ENCODE measurements at places on chromosomes 12 and 14.

- no peak for DNase-seq
Measured at GRCh38 chr12:66587912-66588311, 91.0 kb downstream of the GRIP1 start.

DNA sequence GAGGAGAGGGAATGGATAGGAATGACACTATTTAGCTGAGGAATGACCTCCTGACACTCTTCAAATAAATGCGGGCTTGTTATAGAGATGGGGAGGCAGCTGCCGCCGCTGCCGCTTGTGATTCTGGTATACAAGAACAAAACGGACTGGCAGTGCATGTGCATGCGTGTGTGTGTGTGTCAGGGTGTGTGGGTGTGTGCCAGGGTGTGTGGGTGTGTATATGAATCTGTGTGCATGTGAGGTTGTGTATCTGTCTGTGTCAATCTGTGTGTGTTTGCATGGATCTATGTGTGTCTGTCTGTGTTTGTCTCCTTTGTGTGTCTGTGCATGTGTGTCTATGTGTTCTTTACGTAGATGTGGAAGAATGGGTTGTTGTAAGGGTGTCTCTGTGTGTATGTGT, 26.0 kb upstream of the LHX5 start:
- DNase-seq, result no peak

GRCh38 chr14:74653386-74654138, 41.5 kb upstream of the LTBP2 start:
- DNase-seq, result no peak

- no peak for DNase-seq
Measured at GRCh38 chr12:87467936-87468335, 561.3 kb downstream of the C12orf50 start.

DNA sequence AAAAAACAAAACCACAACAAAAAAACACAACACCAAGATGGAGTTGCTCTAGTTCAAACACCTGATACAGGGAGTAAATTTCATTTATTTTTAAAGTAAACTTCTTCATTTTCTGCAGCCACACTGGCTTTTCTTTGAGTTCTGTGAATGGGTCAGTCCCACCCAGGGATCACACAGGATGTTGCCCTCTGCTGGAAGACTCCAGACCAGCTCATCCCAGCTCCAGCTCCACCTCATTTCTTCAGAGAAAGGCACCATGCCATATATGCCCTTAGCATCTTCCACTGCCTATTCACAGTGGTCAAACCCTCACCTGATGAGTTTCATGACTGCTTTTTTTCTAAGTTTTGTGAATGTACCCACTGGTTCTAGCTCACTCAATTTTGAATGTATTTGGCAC, 8.0 kb downstream of the GLIPR1 start:
- no peak for DNase-seq

DNA sequence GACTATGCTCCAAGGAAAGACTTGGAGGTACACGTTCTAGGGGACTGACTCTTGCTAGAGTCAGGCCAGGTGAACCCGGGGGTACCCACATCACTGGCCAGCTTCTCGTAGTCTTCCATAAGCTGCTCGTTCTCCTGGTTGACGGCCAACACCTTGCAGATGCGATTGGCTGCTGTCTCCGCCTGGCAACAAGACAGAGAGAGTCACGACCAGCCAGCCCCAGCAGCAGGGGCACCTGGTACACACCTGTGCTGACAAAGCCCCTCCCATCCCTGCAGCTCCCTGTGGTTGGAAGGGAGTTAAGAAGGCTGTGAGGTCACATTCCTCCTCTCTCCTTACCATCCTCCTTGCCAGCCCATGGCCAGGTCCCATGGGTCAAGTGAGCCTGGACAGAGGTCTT, 85.5 kb downstream of the ACTN1 start:
- no peak for DNase-seq

GRCh38 chr12:96398424-96399119, 1.7 kb downstream of the CDK17 start:
- no peak for DNase-seq

GRCh38 chr12:94649349-94650142, 811 bp downstream of the TMCC3 start:
- peak; percentile 55 for DNase-seq

DNA sequence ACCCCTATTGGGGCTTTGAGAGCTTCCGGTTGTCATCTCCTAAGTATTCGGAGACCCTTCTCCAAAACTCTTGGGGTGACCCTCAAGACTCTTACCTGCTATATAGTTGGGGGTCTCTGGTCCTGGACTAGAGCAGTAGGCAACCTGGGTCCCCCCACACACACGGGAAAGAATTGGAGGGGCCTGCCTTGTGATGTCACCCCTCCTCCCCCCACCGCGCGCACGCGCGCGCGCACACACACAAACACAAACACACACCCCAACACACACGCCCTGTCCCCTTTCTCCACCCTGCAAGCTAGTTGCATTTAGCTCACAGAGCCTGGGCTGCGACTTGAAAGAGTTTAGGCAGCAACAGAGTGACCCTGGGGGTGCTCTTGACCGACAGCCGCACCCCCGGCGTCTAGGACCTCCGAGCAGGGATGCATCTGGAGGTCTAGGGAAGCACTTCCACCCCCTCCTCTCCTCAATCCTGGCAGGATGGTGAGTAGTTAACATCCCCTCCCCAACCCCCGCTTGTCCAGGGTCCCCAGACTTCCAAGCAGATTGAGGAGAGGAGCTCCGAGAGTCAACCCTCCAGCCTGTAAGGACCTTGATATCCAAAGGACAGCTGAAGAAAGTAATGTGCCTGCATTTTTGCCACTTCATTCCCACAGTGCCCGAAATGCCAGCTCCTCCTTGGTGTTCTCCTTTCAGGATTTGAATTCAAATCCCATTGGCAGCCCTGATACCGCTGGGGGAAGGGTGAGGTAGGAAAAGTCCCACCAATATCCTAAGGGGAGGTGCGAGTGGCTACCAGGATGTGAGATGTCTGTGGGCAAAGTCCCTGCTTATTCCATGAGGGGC, 1.4 kb upstream of the DNAJC14 start:
- peak; percentile 65 for DNase-seq

- no peak for DNase-seq
Measured at GRCh38 chr12:1551496-1551895, 42.9 kb downstream of the FBXL14 start.

DNA sequence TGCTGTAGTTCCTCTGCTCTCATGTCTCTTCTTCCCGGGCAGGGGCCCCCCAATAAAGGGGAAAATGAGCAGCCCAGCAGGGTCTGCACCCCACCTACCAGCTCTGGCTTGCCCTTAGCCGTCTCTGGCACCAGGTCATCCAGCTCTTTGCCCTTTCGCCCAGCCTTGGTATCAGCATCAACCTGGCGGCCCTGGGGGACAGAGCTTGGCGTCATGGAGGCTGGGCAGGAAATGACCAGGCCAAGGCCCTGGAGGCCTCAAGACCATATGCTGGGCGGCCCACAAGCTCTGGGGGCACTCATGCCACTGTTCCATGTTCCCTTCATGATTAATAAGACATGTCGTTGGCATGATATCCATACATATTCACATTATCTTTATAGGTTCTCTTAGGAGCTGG, 14.7 kb downstream of the MYL6 start:
- DNase-seq, result no peak

DNA sequence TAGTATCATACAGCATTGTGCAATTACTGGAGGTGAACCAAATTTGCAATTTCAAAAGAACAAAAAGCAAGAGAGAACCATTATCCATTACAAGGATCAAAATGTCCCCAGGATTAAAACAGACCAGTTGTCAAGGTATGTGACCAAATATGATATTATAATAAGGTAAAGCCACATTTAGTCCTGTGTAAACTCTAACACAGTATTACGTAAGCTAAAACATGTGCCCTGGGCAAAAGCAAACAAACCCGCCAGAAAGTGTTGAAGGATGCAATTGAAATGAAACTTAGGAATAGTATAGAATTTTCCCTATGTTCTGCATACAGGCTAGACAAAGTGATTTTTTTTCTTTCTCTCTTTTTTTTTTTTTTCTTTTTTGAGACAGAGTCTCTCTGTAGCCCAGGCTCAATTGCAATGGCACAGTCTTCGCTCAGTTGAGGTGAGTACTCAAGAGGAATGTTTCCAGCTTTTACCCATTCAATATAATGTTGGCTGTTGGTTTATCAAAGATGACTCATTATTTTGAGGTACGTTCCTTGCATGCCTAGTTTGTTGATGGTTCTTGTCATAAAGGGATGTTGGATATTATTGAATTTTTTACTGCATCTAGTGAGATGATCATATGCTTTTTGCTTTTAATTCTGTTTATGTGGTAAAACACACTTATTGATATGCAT, 137.1 kb upstream of the FOXG1 start:
- no peak for DNase-seq

- DNase-seq, result peak; percentile 68
Measured at GRCh38 chr12:93183940-93184671, 193.6 kb upstream of the NUDT4 start.

- DNase-seq, result no peak
Measured at GRCh38 chr12:728781-729180, 23.6 kb upstream of the WNK1 start.

DNA sequence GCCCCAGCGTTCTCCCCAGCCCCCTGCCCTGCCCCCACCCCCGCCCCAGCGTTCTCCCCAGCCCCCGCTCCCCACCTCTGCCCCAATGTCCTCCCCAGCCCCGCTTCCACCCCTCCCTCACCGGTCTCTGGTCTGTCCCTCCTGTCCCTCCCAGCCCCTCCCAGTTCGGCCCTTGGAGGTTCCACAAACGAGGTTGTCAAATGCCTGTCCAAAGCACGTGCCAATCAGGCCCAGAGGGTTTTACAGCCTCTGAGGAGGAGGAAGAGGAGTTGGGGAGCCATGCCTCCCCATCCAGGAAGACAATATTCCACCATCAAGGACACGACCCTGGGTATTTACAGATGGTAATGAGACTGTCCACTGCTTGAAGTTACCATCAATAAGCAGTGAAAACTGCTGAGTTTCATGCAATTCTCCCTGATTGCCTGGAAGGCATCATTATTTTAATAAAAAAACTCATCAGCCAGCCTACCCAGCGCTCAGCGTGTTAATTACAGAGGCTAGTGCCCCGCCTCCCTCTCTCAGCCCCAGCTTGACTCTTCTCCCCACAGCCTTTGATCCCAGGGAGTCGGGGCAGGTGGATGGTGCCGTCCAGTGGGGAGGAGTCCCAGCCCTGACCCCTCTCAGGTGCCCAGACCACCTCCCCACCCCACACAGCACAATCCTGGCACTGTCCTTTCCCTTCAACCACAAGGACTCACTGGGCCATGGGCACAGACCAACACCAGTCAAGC, 30.6 kb upstream of the C14orf180 start:
- DNase-seq, result no peak

DNA sequence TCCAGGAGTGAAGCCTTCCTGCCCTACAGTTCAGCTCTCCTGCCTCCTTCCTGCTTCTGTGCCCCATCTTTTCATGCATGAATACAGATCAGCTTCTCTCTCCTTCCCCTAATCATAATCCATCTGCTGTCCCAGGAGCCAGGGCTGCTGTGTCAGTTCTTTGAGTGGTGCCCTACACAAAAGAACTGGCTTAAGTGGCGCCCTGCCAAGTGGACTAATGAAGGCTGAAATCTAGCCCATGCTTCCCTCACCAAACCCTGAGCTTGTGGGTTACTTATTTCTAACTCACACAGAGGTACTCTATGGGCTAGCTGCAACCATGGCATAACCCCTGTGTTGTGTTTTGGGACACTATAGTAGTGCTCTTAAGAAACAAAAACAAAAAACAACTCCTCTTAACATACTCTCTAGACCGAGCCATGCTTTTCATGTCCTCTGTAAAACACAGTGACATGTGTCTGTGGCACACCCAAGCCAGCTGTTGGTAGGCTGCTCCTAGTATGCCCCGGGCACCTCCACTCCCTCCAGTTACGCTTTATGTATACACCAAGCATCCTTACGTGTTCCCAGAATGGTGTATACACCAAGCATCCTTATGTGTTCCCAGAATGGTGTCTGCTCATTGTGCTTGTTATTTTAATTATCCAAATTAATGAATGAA, 19.3 kb upstream of the ETV6 start:
- DNase-seq, result no peak

- no peak for DNase-seq
Measured at GRCh38 chr14:44937547-44937946, 24.2 kb downstream of the KLHL28 start.

DNA sequence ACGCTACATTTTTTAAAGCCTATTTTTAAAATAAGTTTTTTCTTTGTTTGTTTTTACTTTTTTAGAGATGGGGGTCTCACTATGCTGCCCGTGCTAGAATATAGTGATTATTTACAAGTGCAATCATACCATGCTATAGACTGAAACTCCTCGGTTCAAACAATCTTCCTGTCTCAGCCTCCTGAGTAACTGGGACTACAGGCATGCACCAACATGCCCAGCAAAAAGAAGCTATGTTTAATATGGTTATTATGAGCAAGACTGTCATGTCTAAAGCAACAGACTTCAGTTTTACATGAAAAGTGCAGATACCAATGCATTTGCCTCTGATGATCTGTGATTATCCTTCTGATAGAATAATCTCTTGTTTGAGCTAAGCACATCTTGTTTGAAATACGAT, 45.6 kb upstream of the SGPP1 start:
- DNase-seq, result no peak

DNA sequence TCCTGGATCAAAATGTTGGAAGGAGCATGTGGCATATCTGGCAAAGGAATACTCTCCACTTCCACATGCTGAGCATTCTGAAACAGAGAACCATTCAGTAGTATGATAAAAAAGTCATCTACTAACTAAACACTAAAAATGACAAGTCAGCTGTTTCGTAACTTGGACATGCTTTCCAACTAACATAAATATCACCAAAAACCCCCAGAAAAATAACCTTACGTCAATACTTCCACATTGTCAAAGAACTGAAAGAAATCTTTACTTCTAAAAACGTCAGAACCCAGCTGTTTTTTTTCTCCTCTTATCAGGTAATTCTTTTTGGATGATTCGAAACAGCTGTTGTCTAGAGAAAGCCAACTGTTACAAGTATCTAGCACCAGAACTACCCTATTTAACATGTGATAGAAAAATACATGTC, 8.2 kb downstream of the WBP11 start:
- DNase-seq, result no peak

DNA sequence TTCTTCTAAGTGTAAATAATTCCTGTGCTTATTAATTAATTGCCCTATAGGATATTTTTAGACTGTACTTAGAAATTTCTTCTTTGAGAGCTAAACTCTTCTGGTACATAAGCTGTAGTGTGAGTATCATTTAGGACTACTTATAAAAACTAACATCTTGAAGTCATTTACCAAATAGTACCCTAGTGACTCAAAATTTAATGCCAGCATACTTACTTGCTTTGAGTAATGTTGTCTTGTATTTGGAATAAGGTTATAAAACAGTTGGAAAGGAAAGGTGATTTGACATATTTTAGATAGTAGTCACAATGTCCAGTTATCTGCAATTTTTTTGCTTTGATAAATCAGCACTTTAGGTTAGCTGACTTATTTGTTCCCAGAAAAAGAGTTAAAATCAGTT, 39.1 kb downstream of the SPATA7 start:
- DNase-seq, result no peak

- DNase-seq, result no peak
Measured at GRCh38 chr12:82436354-82436753, 78.0 kb downstream of the METTL25 start.

DNA sequence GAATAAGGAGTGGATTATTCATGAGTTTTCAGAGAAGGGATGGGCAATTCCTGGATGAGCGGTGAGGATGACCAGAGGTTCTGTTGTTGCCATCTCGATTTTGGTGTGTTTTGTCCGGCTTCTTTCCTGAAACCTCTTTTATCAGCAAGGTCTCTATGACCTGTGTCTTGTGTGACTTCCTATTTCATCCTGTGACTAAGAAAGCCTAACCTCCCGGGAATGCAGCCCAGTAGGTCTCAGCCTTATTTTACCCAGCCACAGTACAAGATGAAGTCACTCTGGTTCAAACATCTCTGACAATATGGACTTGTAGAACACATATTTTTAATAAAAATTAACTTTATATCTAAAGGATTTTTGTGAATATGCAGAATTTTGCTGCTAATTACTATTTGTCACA, 716.4 kb downstream of the FSCB start:
- no peak for DNase-seq
